Activated T-cell treated with anti-CD3 and anti-CD28 coated beads, Interleukin-2, amount 50 U/mL, for 72 hours (primary cell): ENCODE measurements at places on chromosomes 7 and 10.
A peak's percentile ranks its signal among the peaks of the same experiment; 100 is the strongest.

DNA sequence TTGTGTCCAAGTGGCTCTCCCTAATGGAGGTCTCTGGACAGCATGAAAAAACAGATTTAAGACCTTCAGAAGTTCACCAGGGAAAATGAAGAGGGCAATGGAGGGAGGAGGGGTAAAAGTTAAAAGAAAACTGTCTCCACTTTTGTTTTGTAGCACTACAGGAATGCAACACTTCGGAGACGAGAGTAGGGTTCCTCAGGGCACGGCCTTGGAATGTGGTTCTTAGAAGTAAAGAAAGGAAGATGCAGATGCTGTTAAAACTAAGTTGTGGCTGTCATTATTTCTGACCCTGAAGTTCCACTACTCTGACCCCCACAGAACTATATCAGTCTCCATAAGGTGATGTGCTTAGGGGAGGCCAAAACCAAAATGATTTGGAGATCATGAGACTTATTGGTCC, 335.1 kb downstream of the XPNPEP1 start:
- DNase-seq = no peak

GRCh38 chr7:128041203-128041602, 10.0 kb upstream of the LRRC4 start:
- no peak for DNase-seq

- no peak for DNase-seq
These were observed 505 bp upstream of the FAM204A start for GRCh38 chr10:118342638-118343020.

GRCh38 chr7:87316846-87317552, 28.5 kb upstream of the CROT start:
- no peak for DNase-seq

DNA sequence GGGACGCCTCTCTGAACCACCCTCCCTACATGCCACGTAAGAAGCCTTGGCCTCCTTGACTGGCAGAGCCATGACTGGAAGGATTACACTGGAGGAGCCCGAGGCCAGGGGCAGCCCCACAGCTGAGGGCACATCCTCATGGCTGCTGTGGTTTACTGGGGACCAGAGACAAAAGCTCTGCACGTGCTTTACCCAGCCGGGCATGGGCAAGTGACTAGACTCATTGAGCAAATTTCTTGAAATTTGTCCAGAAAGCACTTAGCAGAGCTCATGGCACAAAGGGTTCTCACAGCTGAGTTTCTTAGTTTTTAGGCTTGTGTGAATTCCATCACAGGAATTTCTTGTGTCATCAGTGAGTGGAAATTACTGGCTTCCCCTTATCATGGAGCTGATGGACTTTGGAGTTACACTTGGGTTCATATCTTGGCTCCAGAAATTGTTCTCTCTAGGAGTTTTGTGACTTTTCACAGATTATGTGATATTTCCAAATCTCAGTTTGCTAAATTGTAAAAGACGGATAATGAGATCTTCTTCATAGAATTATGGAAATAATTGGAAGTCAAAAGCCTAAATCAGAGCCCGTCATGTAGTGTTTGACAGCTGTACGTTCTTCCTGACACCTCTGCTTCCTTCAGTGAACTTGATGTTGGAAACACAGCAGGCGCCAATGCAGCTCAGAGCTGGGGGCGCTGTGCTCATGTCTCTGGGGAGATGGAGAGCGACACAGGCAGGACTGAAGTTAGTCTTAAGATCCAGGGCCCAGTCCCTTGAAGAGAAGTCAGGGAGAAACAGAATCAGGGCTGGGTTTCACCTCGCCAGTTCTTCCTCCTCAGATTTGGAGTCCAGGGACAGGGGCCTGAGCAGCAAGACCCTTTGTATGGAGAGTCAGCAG, 47.7 kb upstream of the MGAM2 start:
- DNase-seq = no peak

- no peak for DNase-seq
These were observed 213.9 kb upstream of the PPP2R2D start for GRCh38 chr10:131686781-131687420.

- no peak for DNase-seq
These were observed 25.2 kb upstream of the SH2B2 start for GRCh38 chr7:102261451-102261850.

DNA sequence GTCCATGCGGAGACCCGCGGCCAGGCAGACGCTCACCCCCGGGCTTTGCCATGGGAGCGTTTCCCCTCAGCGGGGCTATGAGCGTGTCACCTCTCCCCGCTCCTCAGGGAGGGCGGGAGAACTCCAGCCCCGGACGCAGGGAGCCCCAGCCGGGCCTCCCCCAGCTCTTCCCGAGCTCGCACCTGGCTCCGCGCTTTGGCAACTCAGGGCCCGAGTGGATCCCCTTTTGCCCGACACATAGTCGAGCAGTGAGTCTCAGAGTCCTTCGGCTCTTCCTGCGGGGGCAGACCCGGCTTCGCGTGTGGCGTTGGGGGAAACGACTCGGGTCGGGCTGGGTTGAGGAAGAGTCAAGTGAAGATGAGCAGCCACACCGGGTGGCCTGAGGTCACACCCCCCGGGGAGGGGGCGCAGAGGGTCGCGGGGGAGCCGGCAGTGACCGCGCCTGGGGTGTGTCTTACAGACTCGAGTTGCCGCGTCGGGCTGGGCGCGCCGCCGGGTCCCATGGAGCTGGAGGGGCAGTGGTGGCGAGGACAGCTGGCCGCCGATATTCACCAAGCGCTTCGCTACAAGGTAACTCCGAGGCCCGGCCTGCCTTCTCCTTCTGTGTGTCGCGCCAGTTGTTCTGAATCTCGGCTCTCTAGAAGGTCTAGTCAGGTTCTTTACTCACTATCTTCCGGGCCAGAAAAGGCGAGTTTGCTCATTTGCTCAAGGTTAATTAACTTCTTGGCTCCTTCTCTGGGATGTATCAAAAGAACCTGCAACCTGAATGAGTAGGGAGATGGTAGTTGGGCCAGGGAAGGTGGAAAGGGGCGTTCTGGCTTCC, 721 bp downstream of the CCNJ start:
- peak; percentile 62 for DNase-seq

GRCh38 chr10:12349629-12350166, 351 bp downstream of the CAMK1D start:
- no peak for DNase-seq

GRCh38 chr10:21927631-21928353, 75.7 kb downstream of the DNAJC1 start:
- no peak for DNase-seq

DNA sequence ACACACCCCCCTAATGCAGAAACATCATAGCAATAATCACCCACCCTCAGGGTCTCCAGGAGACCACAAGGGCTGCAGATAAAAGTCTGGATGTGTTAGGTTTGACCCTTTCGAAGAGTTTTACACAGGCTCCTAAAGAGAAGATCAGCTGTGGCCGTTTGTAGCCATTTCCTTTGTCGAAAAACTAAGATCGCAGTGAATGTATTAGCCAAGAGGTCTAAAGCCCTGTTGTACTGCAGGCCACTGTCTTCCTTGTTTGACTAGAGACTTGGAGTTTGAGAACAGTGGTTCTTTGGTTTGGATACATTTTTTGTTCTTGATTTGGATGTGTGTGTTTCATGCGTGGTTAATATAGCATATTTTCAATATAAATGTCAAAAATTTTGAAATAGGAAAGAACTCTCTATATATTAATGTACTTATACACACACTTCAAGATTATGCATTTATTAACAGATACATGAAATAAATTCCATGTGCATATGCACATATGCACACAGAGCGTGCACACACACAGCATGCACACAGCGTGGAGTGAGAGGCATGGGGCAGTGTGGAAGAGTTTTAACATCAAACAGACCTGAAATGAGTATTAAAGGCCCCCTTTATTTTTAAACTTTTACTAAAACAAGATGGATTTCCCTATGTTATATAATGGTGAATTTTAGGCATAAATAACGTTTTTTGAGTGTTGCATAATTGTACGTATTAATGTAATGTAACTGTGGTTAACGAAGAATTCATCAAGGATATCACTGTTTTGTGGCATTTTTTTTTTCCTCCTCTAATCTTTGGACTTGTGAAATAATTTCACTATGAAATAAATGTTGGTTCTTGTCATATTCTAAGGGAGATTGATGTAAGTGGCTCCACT, 2.2 kb downstream of the IKZF1 start:
- no peak for DNase-seq

DNA sequence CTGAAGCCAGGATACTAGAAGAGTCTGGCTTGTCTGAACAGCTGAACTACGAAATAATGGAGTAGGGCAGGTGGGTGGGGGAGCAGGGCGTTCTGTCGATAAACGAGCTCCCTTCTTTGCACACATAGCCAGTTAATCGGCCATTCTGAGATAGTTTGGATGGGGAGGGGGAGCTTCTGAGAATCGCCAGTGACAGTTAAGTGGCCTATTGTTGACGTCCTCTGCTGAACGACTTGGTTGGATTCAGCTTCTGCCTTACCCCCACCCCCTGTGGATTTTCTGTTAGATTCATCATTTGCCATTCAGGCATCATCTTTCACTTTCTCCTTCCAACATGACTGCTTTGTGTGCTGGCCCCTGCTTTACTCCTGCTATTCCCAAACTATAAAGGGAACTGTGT, 520 bp downstream of the CPA5 start:
- no peak for DNase-seq

DNA sequence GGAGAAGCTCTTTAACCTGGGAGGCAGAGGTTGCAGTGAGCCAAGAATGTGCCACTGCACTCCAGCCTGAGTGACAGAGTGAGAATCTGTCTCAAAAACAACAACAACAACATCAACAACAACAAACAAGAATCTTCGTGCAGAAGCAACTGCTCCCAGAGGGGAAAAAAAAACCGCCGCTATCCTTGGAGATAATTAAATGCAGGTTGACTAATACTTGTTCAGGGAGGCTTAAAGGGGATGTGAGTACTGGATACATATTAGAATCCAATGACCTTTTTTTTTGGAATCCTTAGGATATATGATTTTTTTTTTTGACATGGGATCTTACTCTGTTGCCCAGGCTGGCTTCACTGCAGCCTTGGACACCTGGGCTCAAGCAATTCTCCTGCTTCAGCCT, 89.6 kb upstream of the FAM171A1 start:
- no peak for DNase-seq

DNA sequence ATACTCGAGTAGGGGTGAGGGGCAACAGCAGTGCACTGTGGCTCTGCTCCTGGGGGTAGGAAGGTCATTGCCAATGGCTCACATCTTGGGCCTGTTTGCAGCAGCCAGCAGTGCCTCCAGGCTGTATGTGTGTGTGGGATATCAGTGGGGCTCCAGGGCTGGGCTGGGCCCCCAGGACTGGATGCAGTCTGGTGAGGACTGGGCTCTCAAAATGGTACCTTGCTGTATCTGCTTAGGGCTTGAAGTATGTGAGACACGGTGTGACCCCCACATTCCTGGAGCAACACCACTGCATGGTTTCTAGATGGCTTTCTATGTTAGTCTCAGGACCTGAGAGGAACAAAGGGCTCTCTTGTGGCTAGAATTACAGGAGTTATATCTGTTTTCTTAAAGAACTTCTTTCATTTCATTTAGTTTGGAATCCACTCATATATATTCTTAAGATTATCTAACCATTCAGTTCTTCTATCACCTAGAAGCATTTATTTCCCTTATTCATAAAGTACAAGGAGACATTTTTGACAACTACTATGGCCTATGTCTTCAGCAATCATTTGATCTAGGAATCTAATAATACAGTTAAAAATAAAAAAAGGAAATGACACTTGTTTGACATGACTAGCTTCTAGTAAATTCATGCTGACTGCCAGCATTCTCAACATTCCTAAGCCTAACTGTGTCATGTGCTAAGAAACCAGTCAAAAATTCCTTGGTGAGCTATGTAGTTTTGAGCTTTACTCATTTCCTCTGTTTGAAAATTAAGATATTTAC, 443.2 kb upstream of the SEMA3A start:
- no peak for DNase-seq

DNA sequence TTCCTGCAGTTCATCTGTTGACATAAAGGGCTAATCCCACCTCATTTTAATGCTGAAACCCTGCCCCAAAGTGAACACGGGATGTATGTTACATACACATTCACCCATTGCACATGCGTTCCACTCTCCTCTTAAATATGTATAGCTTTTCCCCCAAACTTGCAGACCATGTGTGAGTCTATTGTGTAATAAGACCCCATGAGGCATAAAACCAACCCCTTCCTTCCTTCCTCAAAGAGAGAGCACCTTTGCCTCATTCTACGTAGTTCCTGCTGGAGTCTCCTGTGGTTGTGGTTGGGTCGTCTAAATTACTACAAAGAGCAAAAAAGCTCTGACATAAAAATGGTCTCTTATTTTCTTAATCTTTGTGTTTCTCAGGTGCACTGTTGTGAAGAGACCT, 345.7 kb upstream of the KLF6 start:
- DNase-seq = no peak

DNA sequence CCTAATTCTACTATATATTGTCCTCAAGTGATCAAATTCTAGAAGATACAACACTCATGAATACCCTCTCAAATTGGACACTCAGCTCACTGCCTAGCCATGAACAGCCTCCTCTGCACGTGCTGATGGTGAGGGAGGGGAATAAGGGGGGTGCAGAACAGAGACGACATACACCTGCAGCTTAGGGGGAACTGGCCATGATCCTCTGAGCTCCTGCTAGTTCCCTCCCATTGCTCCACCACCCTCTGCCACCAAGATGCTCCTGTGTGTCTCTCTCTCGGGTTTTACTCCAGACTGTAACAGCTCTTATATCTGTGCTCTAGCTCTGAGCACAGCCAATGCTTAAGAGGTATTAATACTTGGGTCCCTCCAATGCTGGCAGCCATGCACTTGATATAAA, 70.7 kb downstream of the VOPP1 start:
- no peak for DNase-seq
